Thoracic aorta (tissue), 2 donors: ENCODE measurements at places on chromosomes 13 and 19. TPM values are rescaled to one million over a fixed set of nuclear protein-coding genes. Genes with fewer than 3 reads are reported as not detected.

- no peak overlapping the region for H3K4me3 ChIP-seq
- DNase-seq = no peak
- no peaks in the 10 kb centered on the region for H3K4me1 ChIP-seq
- H3K27me3 ChIP-seq = no peaks in the 10 kb centered on the region
- no peak overlapping the region for H3K27ac ChIP-seq
Observed at GRCh38 chr13:108974686-108975085, 345.3 kb downstream of the MYO16 start.

GRCh38 chr13:45231305-45231704, 30.5 kb upstream of the KCTD4 start:
- H3K27ac ChIP-seq = no peak overlapping the region
- H3K36me3 ChIP-seq = no peaks in the 10 kb centered on the region
- peaks cover 6% of the 10 kb centered on the region for H3K4me1 ChIP-seq
- DNase-seq = no peak
- no peak overlapping the region for H3K4me3 ChIP-seq

DNA sequence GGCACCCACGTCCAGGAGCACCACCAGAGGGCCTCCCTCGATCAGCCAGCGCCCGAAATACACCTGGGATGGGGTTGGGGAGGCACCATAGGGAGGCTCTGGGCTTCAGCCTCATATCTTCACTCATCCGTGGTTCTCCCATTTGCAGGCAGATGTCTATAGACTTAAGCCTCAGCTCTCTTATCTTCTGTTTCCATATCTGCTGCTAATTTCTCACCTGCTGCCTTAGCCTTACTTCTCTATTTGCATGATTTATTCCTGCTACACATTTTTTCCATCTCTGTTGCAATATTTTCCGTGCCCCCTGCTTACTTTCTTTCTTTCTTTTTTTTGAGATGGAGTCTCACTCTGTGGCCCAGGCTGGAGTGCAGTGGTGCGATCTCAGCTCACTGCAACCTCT, 5.8 kb downstream of the GYS1 start:
- H3K4me3 ChIP-seq = no peak overlapping the region
- peaks cover 58% of the 10 kb centered on the region for H3K36me3 ChIP-seq
- H3K4me1 ChIP-seq = peaks cover 11% of the 10 kb centered on the region
- no peak overlapping the region for H3K27ac ChIP-seq

GRCh38 chr13:71597150-71597549, 269.9 kb downstream of the DACH1 start:
- no peaks in the 10 kb centered on the region for H3K36me3 ChIP-seq
- no peak for DNase-seq
- H3K27me3 ChIP-seq = no peaks in the 10 kb centered on the region
- H3K4me3 ChIP-seq = no peak overlapping the region
- H3K4me1 ChIP-seq = no peaks in the 10 kb centered on the region

DNA sequence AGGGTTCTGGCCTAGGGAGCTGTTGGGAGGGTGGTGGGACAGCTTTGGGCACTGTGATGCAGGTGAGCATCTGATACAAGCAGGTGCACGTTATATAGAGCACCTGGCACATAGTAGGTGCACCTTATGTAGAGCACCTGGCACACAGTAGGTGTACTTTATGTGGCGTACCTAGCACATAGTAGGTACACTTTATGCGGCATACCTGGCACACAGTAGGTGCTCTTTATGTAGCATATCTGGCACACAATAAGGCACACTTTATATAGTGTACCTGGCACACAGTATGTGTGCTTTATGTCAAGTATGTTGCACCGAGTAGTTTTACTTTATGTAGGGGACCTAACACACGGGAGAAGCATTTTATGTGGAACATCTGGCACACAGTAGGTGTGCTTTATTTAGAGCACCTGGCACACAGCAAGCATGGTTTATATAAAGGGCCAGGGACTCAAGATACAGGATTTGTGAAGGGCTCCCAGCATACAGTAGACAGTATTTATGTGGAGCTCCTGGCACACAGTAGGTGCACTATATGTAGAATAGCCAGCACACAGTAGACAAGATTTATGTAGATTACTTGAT, 1.6 kb upstream of the CYP4F12 start:
- DNase-seq = no peak
- H3K4me3 ChIP-seq = no peak overlapping the region
- no peaks in the 10 kb centered on the region for H3K4me1 ChIP-seq
- H3K27ac ChIP-seq = no peak overlapping the region
- no peaks in the 10 kb centered on the region for H3K36me3 ChIP-seq

GRCh38 chr13:79648191-79648590, 167.2 kb downstream of the NDFIP2 start:
- H3K27me3 ChIP-seq = no peaks in the 10 kb centered on the region
- H3K36me3 ChIP-seq = no peaks in the 10 kb centered on the region
- DNase-seq = no peak
- no peak overlapping the region for H3K27ac ChIP-seq
- H3K4me1 ChIP-seq = no peaks in the 10 kb centered on the region
- no peak overlapping the region for H3K4me3 ChIP-seq

Gene HTR2A
- total RNA-seq = 1.4 TPM

Gene ZNF284
- total RNA-seq = 2.0 TPM

Gene ZNF85
- total RNA-seq = 10.2 TPM

Gene PEG3
- 11.6 TPM for total RNA-seq
